ENCODE measurements at places on chromosomes 6 and 20.

DNA sequence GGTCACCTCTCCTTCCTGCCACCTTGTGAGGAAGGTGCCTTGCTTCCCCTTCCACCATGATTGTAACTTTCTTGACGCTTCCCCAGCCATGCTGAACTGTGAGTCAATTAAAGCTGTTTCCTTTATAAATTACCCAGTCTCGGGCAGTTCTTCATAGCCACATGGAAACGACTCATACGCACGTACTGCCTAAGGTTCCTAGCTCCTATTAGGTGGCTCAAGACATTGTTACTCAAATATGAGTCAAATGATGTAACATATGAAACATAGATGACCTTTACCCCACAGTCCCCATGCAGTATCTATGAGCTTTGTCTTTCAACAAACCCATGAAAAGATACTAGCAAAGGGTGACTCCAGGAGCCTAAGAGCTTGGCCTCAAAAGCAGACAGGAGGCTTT, 98.3 kb downstream of the SIM1 start:
- DNase-seq: no peak

DNA sequence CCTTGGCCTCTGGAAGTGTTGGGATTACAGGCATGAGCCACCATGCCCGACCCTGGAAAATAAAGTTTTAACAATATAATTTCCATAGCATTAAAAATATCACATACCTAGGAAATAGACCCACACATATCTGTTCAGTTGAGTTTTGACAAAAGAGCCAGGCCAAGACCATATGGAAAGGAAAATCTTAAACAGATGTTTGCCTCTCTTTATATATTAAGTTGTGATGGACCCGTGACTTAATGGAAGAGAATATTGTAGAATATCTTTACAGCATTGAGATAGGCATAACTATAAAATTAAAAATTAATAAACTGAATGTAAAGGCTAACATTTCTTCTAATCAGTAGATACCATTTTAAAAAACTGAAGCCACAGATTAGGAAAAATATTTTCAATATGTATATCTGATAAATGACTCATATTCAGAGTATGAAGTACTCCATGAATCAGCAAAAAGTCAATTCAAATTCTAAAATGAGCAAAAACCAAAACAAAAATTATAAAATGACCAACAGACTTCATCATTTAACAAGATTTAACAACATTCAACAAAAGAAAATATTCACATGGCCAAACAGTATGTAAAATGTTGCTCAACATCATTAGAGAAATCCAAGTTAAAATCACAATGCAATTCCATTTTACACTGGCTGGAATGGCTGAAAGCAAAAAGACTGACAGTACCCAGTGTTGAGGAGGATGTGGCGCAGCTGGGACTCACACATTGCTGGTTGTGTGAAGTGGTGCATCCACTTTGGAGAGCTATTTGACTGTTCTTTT, 43.3 kb downstream of the GTF2H5 start:
- DNase-seq: no peak

DNA sequence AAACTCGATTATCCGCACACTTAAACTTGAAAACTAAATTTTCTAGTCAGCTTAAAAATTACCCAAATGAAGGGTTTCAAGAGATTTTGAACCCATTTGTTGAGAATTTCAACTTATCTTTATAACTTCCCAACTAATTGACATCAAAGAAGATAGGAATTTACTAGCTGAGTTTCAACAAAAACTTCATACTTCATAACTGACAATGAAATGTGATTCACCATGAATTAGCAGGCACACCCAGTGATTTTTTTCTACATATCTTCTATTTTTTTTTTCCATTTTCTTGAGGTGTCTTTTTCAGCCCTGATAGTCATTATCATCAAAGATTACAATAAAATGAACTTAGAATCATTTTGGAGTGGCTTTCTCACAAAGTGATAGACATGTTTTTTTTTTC, 26.7 kb downstream of the TNFAIP3 start:
- DNase-seq: no peak

DNA sequence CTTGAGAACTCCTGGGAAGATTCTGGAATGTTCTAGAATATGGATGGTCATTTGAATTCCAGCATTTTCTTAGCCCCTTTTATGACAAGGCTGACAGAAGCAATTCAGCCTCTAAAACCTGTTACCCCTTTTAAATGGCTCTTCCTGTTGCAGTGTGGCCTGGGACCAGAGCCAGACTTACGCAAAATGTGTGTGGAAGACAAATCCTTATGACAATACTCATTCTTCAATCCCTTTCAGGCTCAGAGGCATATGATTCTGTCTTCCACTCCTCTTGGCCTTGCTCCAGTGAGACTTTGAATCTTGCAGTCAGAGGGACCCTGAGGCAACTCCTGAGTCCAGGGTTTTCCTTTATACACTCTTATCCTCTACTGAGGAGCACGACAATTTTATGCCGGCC, 287.0 kb downstream of the CLIC5 start:
- peak; percentile 63 for DNase-seq

GRCh38 chr6:46284475-46284874, 113.7 kb upstream of the ENPP5 start:
- DNase-seq: no peak

DNA sequence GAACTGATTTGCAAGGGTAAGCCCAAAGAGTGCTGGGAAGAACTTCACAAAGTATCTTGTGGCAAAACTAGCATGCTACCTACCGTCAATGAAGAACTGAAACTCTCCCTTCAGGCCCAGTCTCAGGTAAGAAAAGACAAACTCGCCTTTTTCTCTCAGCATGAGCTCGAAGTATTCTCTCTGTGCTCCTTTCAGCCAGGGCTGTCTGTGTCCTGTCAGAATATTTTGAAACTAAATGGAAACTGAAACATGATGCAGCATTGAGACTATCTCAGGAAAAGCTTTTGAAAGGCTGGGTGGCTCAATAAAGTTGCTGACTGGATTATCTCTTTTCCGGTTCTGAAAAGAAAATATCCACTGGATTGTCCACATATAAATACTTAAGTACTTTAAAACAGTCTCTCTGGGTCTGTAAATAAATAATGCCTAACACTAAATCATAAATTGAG, 696 bp downstream of the CALHM5 start:
- no peak for DNase-seq

GRCh38 chr6:20412682-20413073, 11.0 kb downstream of the E2F3 start:
- DNase-seq: no peak

DNA sequence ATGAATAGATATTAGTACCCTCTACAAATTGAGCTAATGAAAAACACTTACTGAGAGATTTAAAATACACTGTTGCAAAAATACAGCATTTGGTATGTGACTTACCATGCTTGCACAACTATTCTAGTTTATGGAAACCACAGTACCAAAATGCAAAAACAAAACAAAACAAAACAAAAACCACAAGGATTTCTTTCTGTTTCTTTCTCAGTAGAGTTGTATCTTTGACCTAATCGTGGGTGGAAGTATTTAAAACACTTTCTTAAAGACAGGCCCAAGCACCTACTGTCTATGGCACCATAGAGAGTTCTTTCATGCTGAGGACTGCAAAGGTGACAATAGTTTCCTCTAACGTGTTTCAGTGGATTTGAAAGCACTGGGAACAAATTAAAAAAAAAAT, 95.3 kb upstream of the C6orf118 start:
- no peak for DNase-seq

DNA sequence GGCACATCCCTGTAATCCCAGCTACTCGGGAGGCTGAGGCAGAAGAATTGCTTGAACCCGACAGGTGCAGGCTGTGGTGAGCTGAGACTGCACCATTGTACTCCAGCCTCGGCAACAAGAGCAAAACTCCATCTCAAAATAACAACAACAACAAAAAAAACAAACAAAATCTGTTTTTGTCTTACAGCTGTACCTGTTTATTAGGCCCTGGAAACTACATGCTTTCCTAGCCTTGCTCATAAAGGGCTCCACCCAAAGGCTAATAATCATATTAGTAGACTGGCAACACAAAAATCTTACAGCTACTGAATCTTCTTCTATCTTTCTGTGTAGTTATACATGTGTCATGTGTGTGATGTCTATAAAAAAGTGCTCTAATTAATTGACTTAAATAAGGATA, 503.9 kb upstream of the EYS start:
- DNase-seq: no peak

GRCh38 chr20:49969234-49969633, 13.5 kb upstream of the SNAI1 start:
- DNase-seq: no peak

DNA sequence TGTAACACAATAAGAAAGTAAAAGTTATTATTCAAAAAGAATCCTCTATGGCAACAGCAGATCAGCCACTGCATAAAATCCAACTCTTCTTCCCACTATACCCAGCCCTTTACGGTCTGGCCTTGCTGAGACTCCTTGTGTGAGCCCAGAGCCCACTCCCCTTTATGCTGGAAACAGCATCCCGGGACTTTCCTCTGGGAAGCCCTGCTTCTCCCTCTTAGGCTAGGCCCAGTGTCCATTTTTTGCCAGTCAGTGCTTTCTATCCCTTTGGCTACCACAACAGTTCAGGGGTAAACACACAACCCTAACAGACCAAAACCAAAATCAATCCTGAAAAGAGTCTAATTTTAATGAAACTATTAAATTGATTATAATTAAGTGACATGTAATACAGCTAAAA, 20.6 kb downstream of the FKBP5 start:
- no peak for DNase-seq

- DNase-seq: no peak
Observed at GRCh38 chr20:59161721-59162120, 1.9 kb upstream of the ZNF831 start.

DNA sequence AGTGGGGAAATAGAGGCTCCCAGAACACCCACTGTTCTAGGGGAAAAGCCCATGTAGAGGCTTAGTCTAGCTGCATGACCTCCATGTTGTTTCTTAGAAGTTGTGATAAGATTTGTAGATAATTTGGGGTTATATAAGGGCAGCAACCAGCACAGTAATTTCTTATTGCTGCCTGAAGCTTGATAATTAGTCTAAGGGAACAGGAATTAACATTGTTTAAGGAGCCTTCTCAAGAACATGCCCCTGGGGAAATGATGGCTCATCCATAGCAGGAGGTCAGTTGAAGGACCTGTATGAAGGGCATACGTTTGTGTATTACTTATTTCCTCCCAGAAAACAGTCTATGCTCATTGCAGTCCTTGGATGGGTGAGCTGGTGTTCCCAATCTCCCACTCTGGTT, 170.7 kb upstream of the SCGN start:
- no peak for DNase-seq

GRCh38 chr6:165850434-165851019, 187.5 kb upstream of the PDE10A start:
- DNase-seq: no peak

DNA sequence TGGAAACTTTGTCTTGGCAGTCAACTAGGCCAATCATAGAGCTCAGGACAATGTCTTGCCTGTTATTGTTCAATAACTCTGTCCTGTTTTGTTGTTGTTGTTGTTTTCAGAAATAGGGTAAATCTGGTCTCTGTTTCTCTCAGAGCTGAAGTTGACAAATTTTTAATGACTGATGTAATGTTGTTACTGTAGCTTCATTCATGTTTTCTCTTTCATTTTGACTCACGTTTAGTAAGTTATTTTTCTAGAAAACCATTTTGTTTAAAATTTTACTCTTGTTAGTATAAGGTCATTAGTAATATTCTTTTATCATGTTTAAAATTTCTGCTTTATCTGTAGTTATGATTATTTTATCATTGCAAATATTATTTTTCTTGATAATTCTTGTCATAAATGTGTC, 51.6 kb upstream of the GRIK2 start:
- no peak for DNase-seq

DNA sequence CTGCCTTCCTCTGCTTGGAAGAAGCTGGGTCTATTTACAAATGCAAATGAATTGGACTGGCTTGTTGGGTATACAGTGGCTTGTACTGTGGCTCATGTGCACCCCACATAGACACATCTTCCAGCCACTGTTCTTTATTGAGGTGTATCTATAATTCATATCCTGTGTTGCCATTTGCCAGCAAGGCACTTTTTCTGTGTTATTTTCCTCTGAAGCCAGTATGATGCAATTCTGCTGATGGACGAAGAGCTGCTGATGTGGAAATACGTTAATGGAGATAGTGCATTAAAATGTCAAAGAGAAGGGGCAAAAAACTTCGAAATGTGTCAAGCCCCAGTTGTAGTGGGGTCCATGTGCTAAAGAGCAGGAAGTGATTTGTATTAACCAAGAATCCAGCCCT, 167.5 kb downstream of the TMEM242 start:
- no peak for DNase-seq
